ENCODE measurements at places on chromosomes 12 and 14.
A peak's percentile ranks its signal among the peaks of the same experiment; 100 is the strongest.

- DNase-seq: no peak
These were observed 152.7 kb downstream of the KCNK10 start for GRCh38 chr14:88170333-88170732.

- DNase-seq: no peak
These were observed 131.5 kb upstream of the RTL1 start for GRCh38 chr14:101034986-101035385.

DNA sequence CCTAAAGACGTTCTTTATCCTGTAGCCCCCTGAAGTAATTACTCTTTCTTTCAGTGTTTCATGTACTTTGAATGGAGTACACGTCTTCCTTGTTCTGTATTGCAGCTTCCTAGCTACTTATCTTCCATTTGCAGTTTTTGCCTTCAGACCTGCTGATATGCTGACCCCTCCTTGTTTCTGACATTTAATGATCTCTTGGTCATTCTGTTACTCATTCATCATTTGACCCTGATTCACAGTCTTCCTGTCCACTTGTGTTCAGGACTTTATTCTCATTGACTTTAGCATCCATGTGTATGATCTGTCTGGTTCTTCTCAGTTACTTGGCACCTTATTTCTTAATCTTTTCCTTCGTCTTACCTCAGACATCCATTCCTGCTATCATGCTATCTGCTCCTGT is 22.2 kb downstream of the CPSF2 start:
- DNase-seq: no peak

- DNase-seq: no peak
These were observed 15.3 kb downstream of the COL2A1 start for GRCh38 chr12:47989023-47989417.

- no peak for DNase-seq
These were observed 188.5 kb upstream of the TMEM132C start for GRCh38 chr12:128078301-128078971.

- no peak for DNase-seq
These were observed 30.0 kb downstream of the TUNAR start for GRCh38 chr14:95906591-95906990.

DNA sequence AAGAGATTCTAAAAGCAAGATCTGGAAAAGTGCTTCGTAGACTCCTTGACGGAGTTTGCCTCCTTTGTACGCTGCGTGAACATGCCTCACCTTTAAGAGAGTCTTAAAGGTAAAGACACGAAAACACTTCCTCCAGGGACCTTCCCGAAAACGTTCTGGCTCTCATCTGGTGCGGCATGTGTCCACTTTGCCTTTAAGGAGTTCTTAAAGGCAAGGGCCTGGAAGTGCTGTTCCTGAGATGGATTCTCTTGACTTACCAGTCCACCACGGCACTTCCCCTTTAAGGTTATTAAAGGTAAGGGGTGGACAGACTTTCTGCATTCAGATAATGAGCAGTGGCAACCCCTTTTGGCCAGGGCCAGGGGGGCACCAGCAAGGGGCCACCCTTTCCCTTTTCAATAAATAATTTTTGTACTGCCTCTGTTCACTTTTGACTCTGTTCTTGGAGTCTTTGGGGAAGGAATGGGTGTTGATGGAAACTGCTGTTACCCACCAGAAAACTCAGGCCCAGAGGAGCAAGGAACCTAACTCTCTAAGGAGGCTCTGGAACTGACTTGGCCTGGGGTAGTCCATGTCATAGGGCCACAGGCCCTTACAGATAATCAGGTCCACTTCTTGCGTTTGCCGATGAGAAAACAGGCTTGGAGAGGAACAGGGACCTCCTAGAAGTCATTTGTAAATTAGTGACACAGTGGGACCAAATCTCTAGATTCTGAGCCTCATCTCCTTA is 4.4 kb downstream of the REM2 start:
- peak; percentile 28 for DNase-seq

DNA sequence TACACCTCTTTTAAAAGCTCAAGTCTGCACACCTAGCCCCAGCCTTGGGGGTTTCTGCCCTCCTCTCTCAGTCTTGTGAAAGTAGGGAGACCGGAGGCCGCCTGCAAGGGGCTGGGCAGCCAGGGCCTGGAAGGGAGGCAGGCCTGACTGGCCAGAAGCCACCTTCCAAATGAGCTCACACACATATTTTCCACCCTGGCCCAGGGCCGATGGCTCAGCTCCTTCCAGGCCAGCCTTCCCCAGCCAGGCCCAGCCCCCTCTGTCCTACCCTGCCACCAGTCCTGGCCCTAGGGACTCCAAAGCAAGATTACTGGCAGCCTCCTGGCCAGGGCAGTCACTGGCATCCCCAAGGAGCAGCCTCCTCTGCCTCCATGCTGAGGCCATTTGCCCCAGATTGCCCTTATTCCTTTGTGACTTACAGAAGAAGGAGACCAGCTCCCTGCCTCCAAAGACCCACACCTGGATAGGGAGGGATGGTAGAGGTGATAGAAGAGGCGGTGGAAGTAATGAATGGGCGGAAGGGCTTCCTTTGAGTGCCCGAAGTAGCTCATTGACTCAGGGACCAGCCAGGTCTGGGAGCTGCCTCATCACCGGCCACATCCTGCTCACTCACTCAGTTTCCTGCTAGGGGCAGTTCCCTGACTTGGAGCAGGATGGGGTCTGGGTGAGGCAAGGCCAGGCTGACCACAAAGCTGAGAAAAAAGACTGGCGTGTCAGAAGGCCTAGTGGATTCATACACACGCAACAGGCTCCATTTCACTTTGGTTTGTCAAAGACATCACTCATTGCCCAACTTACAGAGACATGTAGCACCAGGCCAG is 14.8 kb downstream of the MMP14 start:
- DNase-seq: no peak

GRCh38 chr14:60195179-60195810 is 30.1 kb upstream of the DHRS7 start:
- DNase-seq: no peak

DNA sequence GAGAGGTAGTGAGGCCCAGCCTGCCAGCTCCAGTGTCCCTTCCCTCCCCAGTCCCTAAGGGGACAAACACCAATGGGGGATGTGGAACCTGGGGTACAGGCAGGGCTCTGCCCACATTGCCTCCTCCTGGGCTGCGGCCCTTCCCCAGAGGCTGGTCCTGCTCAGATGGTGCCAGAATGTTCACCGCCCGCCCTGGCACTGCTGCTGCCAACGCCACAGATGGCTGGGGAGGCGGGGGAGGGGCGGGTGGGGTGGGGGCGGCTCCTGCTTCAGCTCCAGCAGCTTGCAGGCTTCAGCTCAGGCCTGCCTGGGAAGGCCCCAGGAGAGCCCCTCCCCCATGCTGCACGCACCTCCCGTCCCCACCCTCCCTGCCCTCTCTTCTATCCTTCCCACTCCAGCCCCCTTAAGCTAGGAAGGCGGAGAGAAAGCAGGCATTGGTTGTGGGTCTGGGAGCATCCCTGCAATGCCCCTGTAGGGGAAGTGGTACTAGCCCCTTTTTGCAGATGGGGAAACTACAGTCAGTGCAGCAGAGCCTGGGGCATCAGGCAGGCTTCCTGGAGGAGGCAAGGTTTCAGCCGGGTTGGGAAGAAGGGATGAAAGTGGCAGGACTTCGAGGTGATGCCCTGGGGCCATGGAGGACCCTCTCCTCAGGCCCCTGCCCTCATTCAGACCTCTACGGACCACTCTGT is 2.0 kb upstream of the BEGAIN start:
- no peak for DNase-seq

GRCh38 chr12:99745121-99745520 is 97.6 kb downstream of the GARIN6 start:
- no peak for DNase-seq

GRCh38 chr12:121708313-121709063 is 4.1 kb upstream of the TMEM120B start:
- no peak for DNase-seq

- DNase-seq: no peak
These were observed 10.5 kb upstream of the PRMT5 start for GRCh38 chr14:22939684-22940083.

- no peak for DNase-seq
These were observed 7.6 kb downstream of the KRT4 start for GRCh38 chr12:52806169-52806811.

DNA sequence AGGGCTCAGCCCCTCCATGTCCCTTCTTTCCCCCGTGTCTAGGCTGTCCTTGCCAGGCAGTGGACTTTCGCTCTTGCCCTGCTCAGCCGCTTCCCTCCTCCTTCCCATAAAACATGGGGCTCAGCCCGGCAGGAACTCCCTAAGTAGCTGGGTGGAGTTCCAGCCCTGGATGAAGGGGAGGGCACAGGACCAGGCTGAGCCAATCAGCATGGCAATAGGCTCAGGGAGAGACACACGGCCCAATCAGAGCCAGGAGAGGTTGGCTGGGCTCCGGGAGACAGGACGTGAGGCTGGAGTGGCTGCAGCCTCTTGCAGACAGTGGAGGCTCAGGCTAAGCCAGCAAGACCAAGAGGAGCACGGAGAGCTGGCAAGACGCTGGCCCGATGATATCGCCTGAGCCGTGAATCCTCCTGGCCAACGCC is 54.3 kb downstream of the GALNT9 start:
- DNase-seq: no peak

- no peak for DNase-seq
These were observed 378.7 kb upstream of the KITLG start for GRCh38 chr12:88958946-88959345.

GRCh38 chr14:52328276-52328675 is 14.2 kb downstream of the PTGER2 start:
- DNase-seq: no peak

Data from CD4-positive, alpha-beta T cell (primary cell).